ENCODE measurements at places on chromosomes 1 and 21. TPM values are rescaled to one million over a fixed set of nuclear protein-coding genes. Genes with fewer than 3 reads are reported as not detected.
A peak's percentile ranks its signal among the peaks of the same experiment; 100 is the strongest.

The AXDND1 gene
- polyA plus RNA-seq = 0.22 TPM

The GUK1 gene
- 157 TPM for polyA plus RNA-seq

The INSRR gene
- 0.32 TPM for polyA plus RNA-seq

The CLCA4 gene
- polyA plus RNA-seq = 1.5 TPM

The C1orf174 gene
- 14.5 TPM for polyA plus RNA-seq

The FCGR1A gene
- 1.7 TPM for polyA plus RNA-seq

The SDHB gene
- 127 TPM for polyA plus RNA-seq

- no peak for DNase-seq
These were observed 154.0 kb upstream of the WNT4 start for GRCh38 chr1:22296701-22297591.

DNA sequence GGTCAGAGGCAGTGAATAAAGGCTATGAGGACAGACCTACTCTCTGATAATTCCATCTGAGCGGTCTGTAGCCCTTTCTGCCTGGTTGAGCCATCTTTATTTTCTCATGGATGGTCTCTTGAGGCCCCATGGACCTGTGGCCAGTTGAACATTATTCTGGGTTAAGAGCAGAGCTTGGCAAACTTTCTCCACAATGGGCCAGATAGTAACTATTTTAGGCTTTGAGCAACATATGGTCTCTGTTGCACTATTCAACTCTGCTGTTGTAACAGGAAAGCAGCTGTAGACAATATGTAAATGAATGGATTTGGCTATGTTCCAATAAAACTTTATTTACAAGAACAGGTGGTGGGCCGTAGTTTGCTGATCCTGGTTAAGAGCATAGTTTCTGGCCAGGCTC lies 62.7 kb downstream of the KAZN start:
- peak; percentile 71 for DNase-seq

DNA sequence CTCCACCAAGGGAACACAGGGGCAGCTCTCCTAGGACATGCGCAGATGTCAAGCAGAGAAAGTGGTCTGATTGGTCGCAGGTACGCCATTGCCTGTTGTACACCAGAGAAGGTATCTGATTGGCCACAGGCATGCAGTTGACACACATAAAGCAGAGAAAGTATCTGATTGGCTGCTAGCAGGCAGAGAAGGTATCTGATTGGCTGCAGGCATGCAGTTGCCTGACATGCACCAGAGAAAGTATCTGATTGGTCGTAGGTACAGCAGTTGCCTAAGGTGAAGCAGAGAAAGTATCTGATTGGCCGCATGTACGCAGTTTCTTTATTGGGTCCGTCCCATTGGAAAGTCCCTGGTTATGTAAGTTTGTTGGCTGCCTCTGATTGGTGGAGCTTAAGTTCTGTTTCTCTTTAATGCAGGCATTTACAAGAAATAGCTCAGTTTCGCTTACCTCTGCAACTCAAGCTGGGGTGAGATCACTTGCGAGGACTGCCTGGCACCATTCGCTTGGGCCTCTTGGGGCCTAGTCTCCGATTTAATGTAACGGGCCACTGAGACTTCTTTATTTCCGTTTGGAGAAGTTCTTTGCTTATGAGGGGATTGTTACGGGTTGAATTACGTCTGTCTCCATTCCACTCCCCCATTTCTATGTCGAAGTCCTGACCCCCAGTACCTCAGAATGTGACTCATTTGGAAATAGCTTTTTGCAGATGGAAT lies 74.2 kb downstream of the SIK1 start:
- no peak for DNase-seq

DNA sequence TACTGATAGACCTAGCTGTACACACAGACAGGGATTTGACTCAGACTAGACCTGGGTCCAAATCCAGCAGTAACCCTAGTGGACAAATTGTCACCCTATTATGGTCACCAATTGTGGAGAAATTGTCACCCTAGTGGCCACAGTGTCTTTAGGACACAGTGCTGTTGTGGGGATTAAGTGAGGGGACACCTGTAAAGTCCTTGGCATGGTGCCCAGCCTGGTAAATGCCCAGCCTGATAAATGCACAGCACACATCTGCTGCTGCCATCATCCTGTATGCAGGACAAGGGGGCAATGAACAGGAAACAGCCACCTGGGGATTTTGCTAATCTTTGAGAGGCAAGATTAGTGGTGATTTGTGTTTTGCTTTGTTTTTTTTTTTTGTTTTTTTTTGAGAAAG lies 2.3 kb downstream of the TMEM61 start:
- DNase-seq = no peak

DNA sequence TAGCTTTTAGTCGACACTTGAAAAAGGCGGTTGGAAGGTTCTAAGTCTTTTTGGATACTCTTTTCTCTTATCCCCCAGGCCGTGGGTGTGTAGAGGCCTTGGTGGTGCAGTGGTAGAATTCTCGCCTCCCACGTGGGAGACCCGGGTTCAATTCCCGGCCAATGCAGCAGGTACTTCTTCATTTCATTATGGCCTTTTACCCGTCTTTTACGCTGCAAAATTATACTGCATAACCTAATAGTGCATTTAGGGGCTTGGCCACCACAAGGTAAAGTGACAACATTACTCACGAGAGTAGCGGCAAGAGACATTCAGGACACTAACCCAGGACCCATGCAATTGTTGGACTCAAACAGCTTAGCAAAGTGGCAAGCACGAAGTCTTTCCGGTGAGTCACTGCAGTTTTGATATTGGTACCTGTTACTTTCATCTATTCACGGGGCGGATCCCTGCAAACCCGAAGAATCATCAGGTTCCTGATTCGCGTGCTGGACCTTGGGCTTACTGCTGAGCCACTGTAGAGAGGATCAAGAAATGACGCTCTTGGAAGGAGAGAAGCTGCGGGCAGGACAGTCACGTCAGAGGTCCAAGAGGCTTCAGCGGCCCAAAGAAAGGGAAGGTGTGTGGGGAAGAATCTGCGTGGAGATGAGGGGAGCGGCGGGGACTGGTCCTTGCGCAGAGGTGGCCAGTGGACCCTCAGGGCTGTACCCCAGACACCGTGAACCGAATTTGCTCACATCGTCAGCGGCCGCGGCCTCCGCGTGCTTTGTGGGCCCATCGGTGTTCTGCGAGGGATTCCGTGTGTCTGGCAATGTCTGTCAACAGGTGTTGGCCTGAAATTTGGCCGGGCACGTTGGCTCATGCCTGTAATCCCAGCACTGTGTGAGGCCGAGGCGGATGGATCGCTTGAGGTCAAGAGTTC lies 12.9 kb upstream of the RNU1-4 start:
- DNase-seq = no peak

- no peak for DNase-seq
These were observed 6.5 kb upstream of the PRDX6 start for GRCh38 chr1:173470608-173471007.

GRCh38 chr21:41508415-41509144 lies 622 bp upstream of the TMPRSS2 start:
- no peak for DNase-seq

GRCh38 chr1:43044572-43045361 lies 86.1 kb upstream of the SLC2A1 start:
- DNase-seq = no peak

DNA sequence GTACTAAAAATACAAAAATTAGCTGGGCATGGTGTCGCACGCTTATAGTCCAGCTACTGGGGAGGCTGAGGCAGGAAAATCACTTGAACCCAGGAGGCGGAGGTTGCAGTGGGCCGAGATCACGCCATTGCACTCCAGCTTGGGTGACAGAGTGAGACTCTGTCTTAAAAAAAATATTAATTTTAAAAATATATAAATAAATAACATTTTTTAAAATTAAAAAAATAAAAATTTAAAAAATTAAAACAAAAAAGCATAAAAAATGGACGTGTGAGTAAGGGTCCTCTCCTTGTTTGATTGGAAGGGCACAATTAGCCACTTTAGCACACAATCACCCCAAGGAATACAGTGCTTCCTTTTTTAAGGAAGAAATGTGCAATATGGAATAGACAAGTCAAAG lies 18.6 kb downstream of the EBNA1BP2 start:
- no peak for DNase-seq

DNA sequence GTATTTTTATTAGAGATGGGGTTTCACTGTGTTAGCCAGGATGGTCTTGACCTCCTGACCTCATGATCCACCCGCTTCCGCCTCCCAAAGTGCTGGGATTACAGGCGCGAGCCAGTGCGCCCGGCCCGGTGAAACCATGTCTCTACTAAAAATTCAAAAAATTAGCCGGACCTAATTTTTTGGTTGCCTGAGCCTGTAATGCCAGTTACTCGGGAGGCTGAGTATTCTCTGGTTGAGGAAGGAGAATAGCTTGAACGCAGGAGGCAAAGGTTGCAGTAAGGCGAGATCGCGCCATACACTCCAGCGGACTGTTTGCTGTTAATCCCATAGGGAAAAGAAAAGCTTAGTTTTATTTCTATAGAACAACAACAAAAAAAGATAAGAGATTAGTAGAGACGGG lies 29.9 kb upstream of the HJV start:
- no peak for DNase-seq

GRCh38 chr1:114011796-114012195 lies 32.5 kb downstream of the OLFML3 start:
- DNase-seq = no peak

DNA sequence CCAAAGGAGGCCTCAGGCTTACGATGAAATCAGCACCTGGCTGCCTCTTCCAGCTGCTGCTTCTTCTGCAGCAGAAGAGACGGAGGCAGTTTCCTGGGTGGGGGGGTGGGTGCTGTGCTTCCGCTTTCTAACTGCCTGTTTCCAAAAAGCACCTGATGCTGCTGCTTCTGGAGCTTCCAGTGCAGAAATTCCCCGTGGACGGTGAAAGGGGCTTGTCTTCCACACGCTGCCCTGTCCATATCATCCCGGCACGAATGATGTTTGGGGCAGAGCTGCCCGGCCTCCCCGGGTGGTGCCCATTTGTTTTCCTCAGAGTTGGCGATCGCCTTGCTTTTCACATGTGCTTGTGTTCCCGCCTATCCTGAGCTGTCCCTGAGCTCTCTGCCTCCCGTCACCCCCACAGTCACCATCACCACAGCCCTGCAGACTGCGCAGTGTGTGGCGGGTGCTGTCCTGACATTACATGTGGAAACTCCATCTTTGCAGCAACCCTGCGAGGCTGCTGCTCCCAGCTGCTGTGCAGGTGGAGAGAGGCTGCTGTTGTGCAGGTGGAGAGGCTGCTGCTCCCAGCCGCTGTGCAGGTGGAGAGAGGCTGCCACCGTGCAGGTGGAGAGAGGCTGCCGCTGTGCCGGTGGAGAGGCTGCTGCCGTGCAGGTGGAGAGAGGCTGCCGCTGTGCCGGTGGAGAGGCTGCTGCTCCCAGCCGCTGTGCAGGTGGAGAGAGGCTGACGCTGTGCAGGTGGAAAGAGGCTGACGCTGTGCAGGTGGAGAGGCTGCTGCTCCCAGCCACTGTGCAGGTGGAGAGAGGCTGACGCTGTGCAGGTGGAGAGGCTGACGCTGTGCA lies 1.8 kb downstream of the TTLL10 start:
- DNase-seq = no peak

DNA sequence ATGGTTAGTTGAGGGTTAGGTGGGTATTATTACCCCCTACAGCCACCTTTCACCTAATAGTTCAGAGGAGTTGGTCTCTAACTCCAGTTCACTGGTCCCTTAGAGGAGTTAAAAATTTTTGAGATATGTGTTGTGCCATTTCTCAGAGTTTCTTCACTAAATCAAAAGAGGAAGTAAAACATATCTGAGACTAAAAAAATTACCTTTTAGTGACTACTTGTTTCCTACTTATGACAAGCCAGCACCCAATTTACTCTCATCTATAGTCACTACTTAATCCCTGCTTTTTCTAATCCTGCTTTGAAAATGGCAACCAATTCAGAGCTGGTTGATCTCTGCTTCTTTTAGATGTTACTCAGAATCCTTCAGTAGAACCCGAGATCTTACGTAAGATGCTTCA lies 1316.8 kb upstream of the B3GALT2 start:
- no peak for DNase-seq

DNA sequence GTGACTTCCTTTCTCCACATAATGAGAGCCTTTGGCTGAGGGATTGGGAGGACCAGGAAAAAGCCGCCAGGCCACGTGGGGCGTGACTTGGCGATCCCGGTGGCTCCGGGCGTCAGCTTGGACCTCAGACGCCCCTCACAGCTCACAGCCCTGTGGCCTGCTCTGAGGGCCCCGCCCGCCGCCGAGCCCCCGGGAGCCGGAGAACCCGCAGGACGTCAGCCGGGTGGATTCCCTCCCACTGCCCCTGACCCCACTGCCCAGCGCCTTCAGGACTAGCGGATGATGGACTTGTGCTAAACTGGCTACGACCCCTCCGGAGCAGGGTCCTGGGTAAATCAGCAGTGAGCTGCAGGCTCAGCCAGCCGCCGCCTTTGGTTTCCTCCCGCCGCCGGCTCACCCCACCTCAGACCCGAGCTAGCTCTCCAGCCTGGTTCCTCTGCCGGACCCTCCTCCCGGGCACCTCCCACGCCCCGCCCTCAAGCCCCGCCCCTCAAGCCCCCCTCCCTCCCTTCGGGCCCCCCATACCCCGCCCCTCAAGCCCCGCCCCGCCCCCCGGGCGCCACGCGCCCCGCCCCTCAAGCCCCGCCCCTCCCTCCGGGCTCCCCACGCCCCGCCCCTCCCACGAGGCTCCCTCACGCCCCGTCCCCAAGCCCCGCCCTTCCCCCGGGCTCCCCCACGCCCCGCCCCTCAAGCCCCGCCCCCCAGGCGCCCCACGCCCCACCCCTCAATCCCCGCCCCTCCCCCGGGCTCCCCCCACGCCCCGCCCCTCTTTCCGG lies 10.0 kb upstream of the FAAP20 start:
- peak; percentile 82 for DNase-seq

DNA sequence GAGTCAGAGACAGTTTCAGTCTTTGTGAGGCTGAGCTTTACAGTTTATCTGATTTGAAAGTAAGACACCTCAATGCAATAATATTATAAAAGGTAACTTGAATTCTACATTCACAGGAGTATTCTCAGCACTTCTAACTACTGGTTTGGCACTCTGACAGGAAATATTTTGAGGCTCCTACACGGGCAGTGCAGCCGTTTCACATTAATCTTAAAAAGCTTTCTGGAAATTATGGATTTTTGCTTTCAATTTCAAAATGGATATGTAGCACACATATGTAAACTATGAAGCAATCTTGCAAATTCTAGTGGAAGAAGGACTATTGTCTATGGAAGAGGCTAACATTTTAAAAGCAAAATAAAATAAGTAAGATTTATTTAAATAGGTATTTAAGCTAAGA lies 262.9 kb upstream of the SNX7 start:
- DNase-seq = no peak

DNA sequence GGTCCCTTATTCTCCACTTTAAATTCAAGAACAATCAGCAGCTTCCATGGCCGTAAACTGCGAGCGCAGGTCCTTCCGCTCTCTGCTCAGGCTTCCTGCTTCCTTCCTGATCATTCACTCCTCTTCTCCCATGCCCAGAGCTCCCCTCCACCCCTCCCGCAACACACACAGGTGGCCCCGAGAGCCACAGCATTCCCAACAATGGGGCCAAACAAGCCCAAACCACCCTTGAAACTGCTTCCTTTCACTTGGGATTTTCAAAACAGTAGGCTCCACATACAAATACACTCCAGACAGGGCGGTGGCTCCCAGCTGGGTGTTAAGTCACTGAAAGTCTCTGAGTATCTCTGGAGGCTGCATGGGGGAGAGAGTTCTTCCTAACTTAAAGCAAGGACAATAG lies 11.4 kb downstream of the FAM89A start:
- DNase-seq = no peak

- no peak for DNase-seq
These were observed 20.7 kb upstream of the CLIC4 start for GRCh38 chr1:24724345-24725208.

All from muscle of arm (tissue), 14 donors.